HTR-8/SVneo (cell line): ENCODE measurements at places on chromosomes 6 and 20.

DNA sequence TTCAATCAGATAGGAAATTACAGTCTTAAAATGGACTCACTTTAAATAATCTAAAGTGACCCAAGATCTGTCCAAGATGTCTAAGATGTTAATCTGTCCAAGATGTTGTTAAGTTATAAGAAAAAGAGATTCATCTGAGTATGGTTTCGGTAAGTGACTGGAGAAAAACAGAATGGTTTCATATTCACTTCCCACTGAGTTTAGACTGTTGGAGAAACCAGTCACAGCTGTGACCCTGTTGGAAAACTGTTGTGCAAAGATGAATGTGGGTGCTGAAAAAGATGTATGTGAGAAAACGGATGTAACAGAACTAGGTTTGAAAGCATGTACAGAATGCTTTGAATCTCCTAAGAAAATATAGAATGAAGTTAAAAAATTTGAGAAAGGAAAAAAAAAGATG, 325.9 kb downstream of the COL12A1 start:
- no peak for DNase-seq

GRCh38 chr6:15509335-15509933, 153.4 kb downstream of the DTNBP1 start:
- no peak for DNase-seq

GRCh38 chr6:56222499-56222898, 24.9 kb downstream of the COL21A1 start:
- no peak for DNase-seq

GRCh38 chr6:25165177-25165576, 114.0 kb upstream of the CARMIL1 start:
- DNase-seq, result no peak

- no peak for DNase-seq
These were observed 135.6 kb downstream of the SLC24A3 start for GRCh38 chr20:19347943-19348456.

DNA sequence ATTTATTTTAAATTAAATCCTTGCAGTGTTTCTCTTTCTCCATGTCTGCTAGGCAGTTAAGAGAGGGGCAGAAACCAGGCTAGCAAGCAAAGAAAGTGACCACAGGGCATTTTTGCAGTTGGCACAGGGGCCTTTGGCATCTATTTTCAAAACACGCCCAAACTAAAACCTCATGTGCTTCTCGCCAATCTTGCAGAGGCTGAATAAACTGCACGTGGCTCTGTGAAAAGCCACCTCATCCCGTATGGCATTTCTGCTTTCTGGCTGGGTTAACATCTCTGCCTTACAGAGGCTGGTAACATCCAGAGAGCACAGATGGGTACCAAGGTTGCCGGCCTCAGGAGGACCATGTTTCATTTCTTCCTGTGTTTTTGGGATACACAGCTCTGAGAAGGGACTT, 54.6 kb downstream of the GJA10 start:
- DNase-seq, result no peak

DNA sequence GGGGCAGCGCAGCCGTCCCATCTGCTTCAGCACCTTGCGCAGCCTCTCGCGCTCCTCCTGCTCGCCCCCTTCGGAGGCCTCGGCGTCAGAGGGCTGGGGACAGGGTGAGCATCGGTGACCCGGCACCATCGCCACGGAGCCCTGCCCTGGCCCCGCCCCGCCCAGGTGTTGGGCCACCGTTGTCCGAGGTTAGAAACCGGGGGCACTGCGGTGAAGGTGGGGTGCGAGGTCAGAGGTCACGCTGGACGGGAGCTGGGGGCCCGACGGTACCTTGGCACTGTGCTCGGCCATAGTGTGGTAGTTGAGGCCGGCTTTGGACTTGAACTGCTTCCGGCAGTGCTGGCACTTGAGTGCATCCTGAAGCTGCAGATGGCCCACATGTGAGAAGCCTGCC, 6.4 kb downstream of the ZNF512B start:
- DNase-seq, result no peak

DNA sequence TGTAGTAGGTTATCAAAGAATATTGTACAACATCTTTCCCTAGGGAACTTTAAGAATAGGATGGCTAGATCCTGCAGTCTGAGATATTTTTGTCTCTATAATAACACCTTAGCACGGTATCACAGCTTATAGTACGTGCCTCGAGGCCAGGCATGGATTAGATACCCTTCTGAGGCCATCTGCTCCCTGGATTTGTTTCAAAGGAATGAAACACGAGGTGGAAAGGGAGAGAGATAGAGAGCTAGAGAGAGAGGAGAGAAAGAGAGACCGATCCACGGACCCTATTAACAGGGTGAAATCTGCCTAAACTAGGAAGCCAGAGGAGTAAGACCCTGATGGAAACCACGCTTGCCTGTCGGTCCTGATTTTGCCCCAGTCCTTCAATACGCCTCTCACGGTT, 92.5 kb downstream of the CD83 start:
- DNase-seq, result no peak

DNA sequence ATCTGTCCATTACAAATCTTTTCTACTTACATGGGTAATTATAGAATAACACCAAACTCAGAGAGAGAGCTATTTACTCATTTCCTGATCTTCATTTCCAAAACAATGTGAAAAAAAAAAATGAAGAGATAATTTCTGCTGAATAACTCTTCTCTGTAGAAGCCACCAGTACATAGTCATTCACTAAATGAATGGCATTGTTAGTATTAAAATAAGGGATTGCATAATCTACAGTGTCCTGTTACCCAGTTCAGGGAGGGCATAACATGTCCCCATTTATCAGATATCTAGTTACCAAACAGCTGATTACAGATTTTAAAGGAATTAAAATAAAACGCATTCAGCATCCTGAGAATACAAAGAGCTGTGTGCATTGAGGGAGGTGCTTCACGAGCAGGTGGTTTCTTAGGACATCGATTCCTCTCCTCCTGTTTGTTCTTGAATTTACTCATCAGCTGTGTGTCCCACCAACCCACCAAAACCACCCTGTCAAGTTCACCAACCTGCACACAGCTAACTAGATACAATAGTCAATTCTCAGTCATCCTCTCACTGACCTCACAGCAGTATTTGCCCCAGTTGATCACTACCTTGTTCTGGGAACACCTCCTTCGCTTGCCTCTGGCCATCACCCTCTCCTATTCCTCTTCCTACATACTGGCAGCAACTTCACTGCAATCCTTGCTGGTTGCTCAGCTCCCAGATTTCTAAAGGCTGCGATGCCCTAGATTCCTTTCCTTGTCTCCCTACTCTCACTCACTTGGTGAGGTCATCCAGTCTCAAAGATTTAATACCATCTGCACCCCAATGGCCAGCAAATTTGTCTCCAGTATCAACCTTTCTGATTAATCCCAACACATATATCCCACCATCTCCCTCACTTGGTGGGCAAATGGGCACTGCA, 18.7 kb downstream of the CNKSR3 start:
- DNase-seq, result no peak
